ENCODE measurements at places on chromosomes 16 and 17.

DNA sequence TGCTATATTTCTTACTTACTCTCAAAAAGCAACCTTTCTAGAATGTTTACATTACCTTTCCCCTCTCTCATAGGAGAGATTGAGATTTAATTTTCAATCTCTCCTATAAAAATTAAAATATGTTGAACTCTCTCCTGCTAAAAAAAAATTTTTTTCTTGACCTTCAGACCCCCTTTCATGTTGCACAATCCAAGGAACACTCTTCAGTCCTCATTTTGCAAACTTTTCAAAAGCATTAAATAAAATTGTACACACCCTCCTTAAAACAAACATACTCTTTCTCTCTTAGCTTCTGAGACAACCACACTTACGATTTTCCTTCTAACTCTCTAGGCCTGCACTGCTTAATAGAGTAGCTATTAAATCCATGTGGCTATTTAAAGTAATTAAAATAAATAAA is 8.6 kb upstream of the ABCA6 start:
- DNase-seq, result no peak

DNA sequence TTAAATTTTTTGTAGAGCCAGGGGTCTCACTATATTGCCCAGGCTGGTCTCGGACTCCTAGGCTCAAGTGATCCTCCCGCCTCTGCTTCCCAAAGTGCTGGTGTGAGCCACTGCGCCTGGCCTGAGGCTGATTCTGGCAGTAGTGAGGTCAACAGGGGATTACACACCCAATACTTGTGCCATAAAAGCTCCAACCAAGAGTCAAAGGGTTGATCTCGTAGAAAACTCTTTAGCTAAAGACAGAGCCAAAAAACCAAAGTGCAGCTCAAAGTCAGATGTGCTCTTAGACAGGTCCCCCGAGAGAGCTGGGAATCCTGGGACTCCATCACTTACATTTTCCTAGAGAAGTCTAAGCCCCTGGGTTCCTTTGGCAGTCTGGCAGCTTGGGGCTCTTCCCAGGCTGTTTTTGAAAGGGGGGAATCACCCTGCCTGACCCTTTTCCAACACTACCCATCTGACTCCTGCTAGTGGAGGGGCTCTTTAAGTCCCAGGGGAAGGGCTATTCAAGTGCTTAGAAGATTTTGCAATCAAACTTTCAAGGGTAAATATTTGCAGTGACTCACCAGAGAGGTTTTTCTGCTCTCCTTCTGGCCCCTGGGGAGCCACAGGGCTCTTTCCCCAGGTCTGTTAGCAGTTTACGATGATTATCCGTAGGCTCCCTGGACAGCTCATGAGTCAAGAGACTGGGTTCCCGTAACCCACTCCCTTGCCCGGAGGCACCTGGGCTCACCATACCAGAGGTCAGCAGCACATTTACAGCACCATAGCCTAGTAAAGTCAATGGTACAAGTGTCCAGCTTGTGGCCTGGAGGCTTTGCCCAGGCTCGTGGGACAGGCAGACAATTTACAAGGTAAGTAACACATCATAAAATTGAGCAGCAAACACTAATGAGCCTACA is 408.7 kb downstream of the SLC39A11 start:
- DNase-seq, result no peak

DNA sequence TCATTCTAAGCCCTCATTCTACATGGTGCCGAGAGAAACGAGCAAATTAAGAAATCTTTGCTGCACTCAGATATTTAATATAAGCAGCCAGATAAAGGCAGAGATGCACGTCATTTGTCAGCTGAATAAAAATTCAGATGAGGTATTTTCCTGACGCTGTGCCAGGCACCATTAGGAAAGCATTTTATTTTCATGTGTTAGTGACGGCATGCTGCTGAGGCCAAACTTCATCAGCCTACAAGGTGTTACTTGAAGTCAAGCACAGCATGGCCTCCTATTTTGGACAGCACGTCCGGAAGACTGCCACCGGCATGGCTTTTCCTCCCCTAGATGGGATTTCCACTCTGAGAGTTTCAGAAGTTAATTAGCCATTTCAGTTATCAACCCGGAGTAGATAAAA is 70.3 kb downstream of the IRX3 start:
- DNase-seq, result no peak

DNA sequence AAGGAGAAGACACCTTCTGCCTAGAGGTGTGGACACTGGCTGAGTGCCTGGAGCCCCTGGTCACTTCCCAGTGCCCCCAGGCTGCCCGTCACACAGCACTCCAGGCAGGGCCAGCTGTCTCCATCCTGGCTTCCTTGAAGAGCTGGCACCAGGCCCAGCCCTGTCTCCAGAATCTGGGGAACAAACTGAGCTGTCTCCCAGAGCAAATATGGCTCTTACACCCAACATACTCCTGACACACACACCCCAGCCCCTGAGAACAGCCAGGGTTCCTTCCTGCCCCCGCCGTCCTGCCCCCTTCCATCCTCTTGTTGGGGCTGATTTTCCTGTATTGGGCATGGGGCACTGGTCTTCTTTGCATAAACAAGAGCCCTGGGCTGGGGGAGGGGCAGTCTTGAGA is 9.1 kb downstream of the NHERF1 start:
- no peak for DNase-seq

- DNase-seq, result peak; percentile 34
Measured at GRCh38 chr17:35889818-35890773, 9.9 kb upstream of the CCL5 start.

- DNase-seq, result no peak
Measured at GRCh38 chr16:9058211-9058610, 33.2 kb upstream of the HAPSTR1 start.

- DNase-seq, result peak; percentile 43
Measured at GRCh38 chr17:76736349-76737081, 616 bp downstream of the SRSF2 start.

GRCh38 chr16:12455287-12455798 is 348.3 kb downstream of the CPPED1 start:
- peak; percentile 24 for DNase-seq

DNA sequence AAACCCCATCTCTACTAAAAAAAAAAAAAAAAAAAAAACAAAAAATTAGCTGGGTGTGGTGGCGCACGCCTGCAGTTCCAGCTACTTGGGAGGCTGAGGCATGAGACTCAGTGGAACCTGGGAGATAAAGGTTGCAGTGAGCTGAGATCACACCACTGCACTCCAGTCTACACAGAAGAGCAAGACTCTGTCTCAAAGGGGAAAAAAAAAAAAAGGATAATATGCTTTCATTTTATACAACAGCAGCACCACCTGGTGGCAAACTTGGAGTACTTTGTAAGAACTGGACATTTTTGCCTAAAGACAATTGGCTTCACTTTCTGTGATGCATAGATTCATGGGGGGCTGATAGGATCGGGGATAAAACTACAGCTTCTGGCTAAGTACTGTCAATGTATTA is 8.5 kb downstream of the CHTF8 start:
- DNase-seq, result peak; percentile 63

GRCh38 chr17:40209404-40210093 is 9.6 kb upstream of the WIPF2 start:
- no peak for DNase-seq
